Stimulated activated CD8-positive, alpha-beta memory T cell treated with anti-CD3 and anti-CD28 coated beads, Interleukin-4, amount 100 ng/mL, for 1 hour (primary cell): ENCODE measurements at places on chromosomes 6 and 20.

GRCh38 chr6:88124925-88125557 lies 41.1 kb downstream of the CNR1 start:
- no peak for DNase-seq

GRCh38 chr20:9672981-9673380 lies 158.6 kb downstream of the LAMP5 start:
- DNase-seq, result no peak

DNA sequence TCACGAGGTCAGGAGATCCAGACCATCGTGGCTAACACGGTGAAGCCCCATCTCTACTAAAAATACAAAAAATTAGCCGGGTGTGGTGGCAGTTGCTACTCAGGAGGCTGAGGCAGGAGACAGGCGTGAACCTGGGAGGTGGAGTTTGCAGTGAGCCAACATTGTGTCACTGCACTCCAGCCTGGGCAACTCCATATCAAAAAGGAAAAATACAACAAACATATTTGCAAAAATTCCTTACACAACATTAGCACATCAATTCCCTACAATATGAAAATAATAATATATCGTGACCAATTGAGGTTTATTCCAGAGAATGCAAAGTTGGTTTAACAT lies 38.8 kb upstream of the PLEKHG1 start:
- DNase-seq, result no peak

- DNase-seq, result no peak
These were observed 62.0 kb downstream of the FHL5 start for GRCh38 chr6:96624957-96625356.

GRCh38 chr6:5457041-5457440 lies 195.7 kb downstream of the FARS2 start:
- no peak for DNase-seq

DNA sequence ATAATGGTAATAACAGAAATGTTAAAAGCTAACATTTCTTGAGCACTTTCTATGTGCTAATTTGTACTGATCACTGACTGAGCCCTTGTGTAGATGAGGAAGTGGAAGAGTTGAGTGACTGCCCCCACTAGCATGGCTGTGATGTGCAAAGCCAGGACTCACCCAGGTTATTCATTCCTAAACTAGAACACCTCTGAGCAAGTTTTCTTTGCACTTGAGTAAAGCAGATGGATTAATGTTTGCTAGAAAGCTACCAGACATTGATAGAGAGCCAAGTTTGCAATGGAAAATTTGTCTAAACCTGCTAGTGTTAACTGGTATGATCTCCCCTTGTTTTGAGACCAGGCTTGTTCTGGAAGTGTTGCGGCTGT lies 467.4 kb upstream of the PLCB4 start:
- DNase-seq, result no peak

GRCh38 chr20:11780765-11781369 lies 136.8 kb upstream of the BTBD3 start:
- DNase-seq, result no peak

DNA sequence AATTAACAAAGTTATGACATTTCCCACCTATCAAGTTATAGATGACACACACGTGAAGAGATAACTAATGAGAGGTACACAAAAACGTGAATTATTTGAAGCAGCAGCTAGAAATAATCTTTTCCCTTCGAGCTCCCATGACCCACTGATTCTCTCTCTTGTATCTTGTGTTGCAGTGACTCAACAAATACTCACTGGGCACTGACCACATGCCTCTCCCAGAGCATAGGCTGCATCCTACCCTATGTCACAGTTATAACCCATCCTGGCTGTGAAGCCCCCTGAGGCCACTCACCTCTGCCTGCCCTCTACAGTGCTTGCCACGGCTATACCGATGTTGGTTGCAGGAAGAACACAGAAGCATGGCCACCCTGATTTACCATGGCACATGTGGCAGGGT lies 91.8 kb downstream of the INSM1 start:
- DNase-seq, result no peak

DNA sequence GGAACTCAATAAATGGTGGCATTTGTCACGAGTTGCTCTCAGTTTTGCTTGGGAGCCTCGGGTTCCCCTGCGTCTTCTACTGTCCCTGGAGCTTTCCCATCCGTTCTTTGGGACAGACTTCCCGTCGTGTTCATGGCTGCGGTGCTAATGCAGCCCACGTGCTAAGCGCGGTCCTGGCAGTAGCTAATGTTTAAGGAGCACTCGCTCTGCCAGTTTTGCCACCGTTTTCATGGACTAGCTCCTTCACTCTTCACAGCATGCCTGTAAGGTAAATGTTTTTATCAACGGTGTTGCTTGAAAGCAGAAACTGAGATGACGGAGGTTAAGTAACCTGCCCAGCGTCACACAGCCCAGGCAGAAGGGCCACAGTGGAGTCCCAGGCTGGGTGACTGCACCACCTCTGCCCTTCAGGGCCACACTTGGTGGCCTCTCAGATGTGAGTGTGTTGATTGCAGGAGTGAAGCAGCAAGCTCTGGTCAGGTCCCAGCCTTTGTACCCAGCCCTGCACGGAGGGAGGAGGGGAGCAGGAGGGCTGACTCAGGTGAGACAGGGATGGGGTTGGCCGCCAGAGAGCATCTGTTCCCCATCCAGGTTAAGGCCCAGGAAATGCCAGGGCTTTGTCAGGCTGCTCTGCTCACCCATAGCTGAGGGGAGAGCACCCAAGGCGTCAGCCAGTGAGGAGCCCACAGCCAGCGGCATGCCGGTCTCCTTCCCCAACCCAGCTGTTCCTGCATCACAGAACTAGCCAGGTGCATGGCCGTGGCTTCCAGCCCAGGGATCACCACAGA lies 181.8 kb downstream of the ZMYND8 start:
- no peak for DNase-seq

GRCh38 chr6:126268092-126268491 lies 71.8 kb upstream of the CENPW start:
- DNase-seq, result no peak

- no peak for DNase-seq
These were observed 96.0 kb upstream of the CNKSR3 start for GRCh38 chr6:154606457-154606856.

DNA sequence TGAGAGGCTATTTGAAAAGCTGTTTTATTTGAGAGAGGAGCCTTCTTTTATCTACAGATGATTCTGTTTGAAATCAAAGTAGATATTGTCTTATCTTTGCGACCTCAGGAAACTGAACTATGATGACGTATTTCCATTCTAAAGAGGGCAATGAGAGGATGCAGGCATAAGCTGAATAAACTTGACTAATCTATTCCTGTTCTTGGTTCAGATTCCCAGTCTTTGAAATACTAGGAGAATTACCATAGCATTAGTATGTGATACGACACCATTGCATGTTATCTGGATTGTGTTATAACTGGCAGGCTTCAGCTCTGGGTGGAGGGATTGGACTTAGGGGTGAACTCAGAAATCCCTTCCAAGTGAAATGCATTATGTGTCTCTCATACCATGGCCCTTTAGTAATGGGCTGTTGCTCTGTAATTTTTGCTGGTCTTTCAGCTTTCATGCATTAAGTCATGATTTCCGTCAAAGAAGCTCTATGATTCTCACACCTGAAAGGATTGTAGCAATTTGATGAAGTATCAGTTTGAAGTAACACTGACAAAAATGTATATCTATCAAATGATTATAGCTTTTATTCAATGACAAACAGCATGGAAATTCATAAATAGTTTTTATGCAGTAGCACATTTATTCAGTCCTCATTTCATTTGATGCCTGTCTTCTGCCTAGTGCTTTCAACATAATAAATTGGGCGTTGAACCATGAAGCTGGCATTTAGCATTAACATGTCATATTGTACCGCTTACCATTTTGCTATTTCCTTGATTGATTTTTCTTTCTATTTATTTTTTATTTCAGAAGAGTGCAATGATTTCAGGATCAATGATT lies 138.4 kb upstream of the SPACA1 start:
- no peak for DNase-seq

GRCh38 chr20:44532981-44533331 lies 11.1 kb upstream of the SERINC3 start:
- DNase-seq, result no peak

DNA sequence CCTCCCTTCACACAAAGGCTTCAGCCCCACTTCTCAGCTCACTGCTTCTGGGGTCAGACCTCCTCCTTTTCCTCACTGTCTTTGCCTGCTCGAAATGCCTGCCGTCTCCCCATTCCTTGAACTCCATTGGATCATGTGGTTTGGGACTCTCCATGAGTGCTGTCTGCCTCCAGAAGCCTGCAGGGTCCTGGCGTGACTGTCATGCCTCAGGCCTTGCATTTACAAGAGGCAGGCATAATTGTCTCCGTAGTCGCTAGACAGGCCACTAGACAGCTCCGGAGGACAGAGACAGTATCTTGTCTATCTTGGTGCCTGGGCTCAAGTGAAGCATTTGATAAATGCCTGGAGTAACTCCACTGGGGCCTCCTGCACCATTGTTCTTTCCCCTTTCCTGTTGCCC lies 15.3 kb downstream of the PNLDC1 start:
- DNase-seq, result no peak

GRCh38 chr6:44008821-44009370 lies 118.4 kb downstream of the MRPL14 start:
- no peak for DNase-seq

DNA sequence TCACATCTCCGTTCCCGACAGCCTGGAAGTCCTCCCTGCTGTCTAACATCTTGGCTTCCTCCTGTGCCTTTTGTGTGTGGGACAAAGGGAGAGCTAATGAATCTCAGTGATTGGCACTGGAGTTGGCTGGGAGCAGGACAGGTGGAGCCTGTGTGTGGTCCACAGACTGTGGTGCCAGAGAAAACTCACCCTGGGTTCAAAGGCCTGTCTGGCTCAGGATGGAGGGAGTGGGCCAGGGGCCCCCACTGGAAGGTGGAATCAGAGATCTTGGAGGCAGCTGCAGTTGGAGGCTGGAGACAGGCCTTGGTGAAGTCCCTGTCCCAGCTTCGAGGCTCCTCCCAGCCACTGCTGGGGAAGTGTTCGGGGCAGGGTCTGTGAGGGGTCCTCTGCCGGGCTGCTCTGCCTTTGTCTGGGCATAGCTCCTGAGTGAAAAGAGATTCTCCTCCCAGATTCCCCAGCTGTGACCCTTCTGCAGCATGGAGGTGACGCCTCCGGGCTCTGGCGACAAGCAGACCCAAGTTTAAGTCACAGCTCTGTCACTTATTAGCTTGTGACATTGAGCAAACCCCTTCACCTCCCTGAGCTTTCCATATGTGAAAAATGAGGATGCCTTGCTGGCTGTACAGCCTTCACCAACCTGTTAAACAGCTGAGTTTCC lies 13.9 kb upstream of the ITPR3 start:
- no peak for DNase-seq

DNA sequence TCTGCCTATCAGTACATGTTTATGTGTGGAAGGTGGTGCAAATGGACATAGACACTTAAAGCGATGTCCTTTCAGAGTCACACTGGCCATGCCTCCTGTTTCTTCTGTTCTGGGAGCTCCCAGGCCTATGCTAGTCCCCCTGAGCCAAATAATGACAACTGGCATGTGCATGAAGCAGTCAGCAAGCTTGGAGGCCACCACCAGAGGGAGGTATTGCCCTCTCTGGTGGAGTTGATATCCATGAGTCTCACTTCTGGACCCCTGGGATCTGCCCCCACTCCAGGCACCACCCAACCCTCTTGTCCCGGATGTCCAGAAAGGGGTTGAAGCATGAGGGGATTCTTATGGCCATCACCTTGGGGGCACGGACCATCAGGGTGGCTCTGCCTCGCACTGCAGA lies 172.2 kb downstream of the AIG1 start:
- no peak for DNase-seq

GRCh38 chr6:129498950-129499842 lies 210.8 kb downstream of the ARHGAP18 start:
- DNase-seq, result no peak

DNA sequence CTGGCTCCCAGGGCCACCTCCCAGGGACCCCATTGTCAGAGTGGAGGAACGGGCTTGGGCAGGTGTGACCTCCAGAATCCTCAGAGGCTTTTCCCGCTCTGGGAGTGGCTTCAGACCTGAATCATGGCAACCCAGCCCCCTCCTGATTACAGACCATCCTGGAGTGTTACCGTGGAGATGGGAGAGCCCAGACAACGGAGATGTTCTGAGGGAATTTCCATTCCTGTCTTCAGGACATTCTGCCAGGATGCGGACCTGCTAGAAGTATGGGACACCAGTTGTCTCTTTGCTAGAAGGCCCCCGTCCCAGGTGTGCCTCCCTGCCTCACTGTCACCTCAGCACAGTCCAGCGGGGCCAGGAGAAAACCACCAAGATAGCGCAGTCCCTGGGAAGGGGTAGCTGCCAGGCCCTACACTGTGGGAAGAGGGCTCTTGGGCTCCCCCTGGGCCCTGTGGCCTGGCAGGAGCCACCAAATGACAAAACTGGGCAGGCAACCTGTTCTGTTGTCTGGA lies 109.9 kb downstream of the PSMB1 start:
- no peak for DNase-seq

DNA sequence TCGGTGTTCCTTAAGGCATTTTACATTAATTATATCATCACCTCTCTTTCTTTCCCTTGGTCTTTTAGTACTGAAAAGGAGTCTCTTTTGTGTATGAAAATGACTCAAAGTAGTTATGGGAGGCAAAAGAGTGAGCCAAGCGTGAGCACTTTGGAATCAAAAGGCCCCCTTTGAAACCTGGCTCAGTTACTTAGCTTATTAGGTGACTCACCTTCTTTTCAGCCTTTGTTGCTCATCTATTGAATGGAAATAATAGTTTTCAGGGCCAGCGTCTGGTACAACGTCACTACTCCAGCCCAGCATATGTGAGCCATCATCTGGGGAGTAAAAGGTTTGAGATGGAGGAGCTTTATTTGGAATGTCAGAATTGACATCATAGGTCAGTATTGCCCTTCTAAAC lies 147.4 kb upstream of the SCGN start:
- DNase-seq, result no peak

DNA sequence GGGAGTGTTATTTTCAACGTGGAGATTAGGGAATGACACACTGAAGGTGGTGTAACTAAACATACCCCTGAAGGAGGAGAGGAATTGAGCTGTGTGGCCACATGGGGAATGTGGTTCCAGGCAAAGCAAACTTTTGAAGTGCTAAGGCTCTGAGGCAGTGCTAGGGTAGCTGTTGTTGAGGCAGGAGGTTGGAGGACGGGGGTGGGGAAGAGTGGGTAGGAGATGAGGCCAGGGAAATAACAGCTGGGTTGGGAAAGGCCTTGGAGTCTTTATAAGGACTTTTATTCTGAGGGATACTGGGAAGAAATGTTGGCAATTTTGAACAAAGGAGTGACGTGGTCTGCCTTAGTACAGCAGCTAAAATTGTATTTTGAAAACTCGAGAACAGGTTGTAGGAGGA lies 13.0 kb downstream of the RPRD1B start:
- DNase-seq, result no peak

GRCh38 chr20:47205577-47206123 lies 150.8 kb downstream of the ZMYND8 start:
- no peak for DNase-seq

- DNase-seq, result no peak
These were observed 35.4 kb downstream of the MDFI start for GRCh38 chr6:41673704-41674000.

- no peak for DNase-seq
These were observed 8.9 kb upstream of the ERVFRD-1 start for GRCh38 chr6:11120271-11121005.

DNA sequence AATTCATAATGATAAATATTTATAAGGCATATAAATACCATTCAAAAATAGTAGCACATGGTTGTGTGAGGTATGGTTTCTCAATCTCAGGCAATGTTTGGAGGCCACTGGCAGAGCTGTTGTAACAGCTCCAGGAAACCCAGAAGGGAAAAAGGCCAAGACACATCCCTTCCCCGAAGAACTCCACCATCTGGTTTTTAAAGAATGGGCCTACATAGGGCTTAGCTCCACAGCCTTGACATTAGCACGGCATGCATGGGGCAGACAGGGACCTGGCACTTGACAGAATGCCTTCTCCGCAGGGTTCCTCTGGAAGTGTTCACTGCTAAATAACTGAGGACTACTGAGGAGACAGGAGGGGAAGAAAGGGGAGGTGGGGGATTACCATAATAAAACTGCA lies 16.1 kb upstream of the FOXO3 start:
- DNase-seq, result no peak
